ENCODE measurements at places on chromosomes 6 and 20.

- peak; percentile 93 for DNase-seq
These were observed at the start of gene GMEB2 for GRCh38 chr20:63626424-63627128. GMEB2 (minus strand) TSS chr20:63627101; CDS start chr20:63619397, 7,704 bp downstream.

- DNase-seq, result no peak
These were observed 49.1 kb upstream of the PRDM1 start for GRCh38 chr6:106037060-106037459.

DNA sequence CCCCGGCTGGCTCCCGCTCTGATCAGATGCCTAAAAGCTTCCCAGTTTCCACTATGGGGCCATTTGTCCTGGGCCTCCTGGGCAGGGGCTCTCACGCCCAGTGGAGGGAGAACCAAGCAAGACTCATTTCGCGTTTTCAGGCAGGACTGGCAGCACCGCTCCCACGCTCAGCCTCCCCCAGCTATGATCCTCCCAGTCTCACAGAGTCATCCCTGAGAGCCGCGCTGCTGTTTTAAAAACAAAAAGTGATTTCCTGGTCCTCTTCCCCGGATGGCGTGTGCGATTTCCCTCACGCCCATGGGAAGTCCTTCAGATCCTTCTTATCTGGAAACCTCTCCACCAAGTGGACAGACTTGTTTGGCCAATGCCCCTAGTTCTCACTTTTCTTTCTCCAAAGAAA is at the start of gene ADGRF5:
ADGRF5 (minus strand) TSS at position 208 of the 400 bp plus-strand sequence. CDS start 15,176 bp downstream, outside the sequence.
- no peak for DNase-seq

GRCh38 chr6:160391419-160392116 is 43.4 kb downstream of the SLC22A3 start:
- no peak for DNase-seq

DNA sequence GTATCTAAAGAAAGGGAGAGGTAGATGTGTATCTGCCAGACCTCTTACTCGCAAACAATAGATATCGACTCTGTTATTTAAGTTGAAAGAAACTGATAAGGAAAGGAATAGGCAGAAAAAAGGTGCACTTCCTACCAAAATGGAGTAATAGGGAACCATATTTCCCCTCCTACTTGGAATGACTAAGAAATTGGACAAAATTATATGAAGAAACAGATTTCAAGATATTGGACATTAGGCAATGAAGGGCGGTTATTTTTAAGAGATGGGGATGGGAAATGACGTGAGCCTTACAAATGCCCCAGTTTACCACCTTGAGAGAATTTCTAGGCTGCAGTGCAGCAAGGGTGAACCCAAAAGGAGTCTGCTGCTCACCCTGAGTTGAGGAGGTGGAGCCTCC is 108.9 kb downstream of the ADTRP start:
- DNase-seq, result no peak

DNA sequence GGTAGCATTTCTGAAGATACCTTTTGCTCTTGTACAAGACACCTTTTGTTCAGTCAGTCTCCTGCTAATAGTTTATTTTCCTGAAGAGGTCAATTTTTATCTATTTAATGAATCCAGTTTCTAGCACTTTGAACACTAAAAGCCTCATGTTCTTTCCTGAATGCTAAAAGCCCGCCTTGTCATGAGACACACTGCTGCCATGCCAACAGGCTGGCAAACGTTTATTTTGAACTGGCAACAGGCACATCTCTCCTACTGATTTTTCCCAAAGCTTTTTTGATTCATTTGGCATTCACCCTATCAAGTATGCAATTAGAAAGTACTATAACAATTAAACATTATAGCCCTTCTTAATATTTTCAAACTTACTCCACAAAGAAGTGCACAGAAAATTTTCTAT is 421.2 kb upstream of the EYS start:
- DNase-seq, result no peak

DNA sequence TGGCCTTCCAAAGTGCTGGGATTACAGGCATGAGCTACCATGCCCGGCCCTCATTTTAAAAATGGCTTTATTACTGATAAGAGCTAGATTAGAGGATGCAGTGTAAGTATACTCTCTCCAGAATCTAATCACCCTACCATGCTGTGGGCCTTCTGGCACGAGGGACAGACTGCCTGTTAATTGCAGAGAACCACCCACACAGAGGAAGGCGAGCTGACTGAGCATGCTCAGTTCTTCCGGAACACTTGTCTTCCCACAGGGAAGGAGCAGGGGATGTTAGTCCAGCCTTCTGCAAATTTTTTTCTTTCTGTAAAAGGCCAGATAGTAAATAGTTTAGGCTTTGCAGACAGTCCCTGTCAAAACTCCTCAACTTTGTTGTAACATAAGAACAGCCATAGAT is 48.9 kb downstream of the ALDH5A1 start:
- DNase-seq, result no peak

- DNase-seq, result no peak
These were observed 43.4 kb downstream of the MYH7B start for GRCh38 chr20:34999021-34999451.

DNA sequence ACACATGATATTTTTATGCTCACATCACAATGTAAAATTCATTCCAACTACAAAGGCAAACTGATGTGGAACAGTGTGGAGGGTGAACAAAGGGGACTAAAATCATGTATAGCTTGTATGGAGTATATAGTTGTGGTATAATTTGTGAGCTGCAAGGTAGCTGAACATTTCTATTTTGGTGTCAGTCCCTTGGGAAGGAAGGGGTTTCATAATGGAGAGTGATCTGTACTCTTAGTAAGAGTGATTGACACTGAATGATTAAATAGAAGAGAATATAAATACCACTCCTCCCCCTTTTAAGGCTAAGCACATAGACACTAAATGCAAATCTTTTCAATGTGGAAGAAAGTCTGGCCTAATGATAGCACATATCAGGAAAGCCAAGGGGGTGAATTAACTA is 104.6 kb downstream of the POPDC3 start:
- DNase-seq, result no peak

GRCh38 chr20:62717933-62718332 is 9.3 kb downstream of the NTSR1 start:
- no peak for DNase-seq

- no peak for DNase-seq
These were observed 6.1 kb upstream of the LEMD2 start for GRCh38 chr6:33794910-33795623.

GRCh38 chr6:1515280-1515679 is 94.4 kb upstream of the FOXC1 start:
- DNase-seq, result no peak

DNA sequence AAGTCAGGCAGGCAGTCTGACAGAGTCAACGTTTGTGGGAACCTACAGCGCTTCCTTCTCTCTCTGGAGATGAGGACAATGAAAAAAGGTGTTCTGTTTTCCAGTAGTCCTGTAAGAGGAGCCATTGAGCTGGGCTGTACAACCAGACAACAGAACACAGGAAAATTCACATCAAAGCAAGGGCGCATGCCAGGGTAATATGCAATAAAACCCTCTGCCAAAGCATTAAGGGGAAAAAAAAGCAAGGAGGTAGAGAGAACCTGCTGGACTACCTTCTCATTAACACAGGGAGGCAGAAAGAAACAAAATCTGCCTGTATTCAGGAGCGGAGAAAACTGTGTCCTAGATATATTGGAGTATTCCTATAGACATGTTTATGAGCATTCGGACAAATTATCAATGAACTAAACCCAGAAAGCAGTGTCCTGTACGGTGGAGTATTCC is 1.3 kb downstream of the RNF24 start:
- DNase-seq, result peak; percentile 44

- DNase-seq, result no peak
These were observed 169.0 kb upstream of the SCGN start for GRCh38 chr6:25482996-25483395.

DNA sequence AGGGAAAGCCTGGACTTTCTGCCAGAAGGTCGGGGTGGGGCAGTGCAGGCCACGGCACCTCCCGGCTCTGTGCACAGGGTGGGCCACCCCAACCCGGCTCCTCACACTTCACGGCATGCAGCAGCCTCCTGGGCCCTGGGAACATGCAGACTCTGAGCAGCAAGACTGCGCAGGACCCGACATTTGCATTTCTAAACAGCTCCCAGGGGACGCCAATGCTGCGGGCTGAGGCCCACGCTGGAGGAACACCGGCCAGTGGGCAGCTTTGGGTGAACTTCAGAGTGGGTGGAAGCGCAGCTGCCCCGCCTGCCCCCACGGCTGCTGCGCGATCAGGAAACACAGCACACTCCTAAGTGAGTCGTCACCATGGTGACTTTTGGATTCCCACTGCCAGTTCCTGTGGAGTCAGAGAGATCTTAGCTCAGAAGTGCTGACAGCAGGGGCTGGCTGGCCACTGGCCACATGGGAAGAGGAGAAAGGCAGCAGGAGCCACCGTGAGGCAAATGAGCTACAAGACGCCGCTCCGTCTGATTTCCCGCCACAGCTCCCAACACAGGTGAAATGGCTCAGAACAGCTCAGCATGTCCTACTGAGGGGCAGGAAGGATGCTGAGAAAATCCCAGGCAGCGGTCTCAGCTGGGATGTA is 52.1 kb downstream of the RNASET2 start:
- no peak for DNase-seq

DNA sequence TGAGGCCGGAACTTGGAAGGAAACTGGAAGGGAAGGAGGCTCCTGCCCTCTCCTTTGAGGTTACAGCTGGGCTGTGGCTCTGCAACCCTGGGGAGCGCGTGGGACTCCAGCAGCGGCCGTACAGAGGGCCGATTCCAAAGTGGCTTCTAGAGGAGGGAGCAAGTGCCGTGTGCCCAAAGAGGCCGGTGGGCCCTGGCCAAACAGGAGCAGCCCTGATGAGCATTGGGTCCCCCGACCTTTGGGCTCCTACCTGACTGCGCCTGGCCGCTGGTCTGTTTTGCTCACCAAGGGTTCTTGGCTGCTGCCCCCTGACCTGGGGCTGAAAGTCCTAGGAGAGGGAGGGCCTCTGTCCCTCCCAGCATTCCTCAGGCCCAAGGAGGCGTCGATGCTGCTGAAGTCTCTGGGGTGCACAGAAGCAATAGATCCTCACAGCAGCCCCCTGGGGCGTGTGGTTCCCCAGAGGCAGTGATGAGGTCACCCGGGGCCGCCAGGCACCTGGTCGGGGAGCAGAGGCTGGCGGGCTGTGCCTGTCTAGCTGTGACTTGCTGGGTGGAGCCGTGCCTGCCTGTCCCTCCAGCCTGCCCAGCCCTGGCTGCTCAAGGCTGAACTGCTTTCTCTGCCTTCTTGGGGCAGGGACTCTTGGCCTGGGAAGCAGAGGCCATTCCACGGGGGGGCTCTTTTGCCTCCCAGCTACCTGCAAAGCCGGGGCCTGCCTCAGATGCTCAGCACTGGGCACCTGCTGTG is 9.8 kb downstream of the RBM38 start:
- DNase-seq, result peak; percentile 84

- DNase-seq, result peak; percentile 56
These were observed at the start of gene ARHGAP40 for GRCh38 chr20:38601216-38602184. ARHGAP40 (plus strand) TSS chr20:38601809.

DNA sequence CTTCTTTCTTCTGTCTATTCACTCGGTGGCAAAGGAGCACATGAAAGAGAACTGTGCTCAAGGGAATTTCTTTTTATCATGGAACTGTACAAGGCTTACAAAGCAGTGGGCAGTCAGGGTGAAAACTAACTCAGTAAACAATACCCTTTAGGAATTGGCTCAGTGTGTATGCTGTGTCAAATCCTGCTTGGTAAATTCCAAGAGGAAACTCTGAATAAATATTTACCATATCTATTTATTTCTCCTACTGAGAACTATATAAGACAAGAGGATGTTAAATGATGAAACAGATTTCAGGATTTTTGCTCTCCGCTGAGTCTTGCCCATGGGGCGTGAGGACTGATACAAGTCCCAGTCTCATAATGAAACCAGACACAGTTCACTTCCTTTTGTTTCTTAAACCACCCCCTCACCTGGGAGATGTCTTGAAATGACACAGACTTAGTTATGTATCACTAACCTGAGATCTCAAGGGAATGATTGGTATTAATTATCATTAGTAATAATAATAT is 188.8 kb downstream of the BACH2 start:
- DNase-seq, result no peak

DNA sequence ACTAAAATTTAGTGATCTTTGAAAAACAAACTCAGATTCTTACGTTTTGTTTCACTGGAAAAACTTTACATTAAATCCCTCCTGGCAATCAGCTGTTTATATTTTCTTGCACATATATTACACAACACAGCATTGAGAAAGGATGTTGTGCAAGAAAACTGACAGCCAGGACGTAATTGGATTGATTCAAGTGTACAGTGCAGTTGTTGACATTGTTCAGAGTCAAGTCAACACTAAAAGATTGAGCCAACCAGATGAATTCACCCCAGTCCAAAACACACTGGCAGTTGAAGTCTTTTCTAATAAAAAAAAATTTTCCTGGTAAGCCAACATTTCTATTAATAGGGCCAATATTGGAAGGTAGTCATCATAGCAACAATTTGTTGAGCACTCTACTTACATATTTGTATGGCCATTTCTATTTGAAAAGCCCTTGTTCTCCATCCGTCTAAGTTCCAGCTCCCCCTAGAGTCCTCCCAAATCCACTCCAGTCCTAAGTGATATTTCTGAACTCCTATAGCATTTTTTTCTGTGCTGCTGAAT is 20.9 kb upstream of the VNN1 start:
- DNase-seq, result no peak

DNA sequence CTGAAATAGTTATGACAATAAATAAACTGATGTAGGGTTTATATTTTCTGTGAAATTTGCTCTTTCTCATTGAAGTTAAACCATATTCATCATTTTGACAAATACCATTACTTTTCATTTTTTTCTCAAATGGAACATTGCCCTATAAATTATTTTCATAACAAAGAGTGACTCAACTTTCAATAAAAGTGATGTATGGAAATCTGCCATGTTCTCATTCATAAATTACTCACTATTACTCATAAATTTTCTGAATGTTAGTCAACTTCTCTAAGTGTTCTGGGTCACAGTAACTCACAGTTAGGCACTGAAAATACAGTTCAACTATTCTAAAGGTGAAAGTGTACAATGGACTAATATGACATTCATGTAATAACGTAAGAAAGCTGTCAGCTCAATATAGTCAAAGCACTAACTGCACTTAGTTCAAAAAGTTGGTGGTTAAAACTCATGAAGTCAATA is 19.0 kb upstream of the STX11 start:
- DNase-seq, result no peak

DNA sequence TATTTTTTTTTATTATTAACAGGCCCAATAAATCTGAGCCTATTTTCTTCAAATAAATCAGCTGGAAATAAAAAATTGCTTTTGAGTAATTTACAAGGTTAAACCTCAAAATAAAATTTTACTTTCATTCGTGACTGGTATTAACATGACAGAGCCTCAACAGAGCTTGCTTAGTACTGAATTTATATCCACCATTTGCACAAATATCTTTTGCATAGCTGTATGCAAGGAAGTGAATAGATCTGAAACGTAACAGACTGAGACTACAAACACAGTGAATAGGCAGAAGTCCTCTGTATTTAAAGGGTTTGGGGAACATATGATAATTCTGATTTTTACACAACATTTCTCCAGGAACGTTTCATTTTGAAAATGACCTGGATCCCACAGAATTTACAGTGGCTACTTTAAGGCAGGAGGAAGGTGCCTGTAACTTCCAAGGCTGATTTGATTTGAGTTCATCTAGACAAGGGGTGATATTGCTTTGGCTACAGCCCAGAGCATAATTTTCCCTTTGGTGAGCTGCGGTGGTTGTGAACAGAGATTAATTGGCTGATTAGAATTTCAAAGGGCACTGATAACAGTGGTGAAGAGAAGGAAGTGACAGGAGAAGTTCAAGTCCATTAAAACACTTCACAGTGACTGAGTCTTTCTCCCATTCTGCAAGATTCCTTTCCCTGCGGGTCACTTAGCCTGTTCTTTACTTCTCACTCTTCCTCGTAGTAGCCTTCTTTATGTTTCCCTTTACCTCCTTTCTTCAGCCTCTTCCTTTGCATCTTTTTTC is 121.2 kb upstream of the SASH1 start:
- DNase-seq, result no peak

- no peak for DNase-seq
These were observed 86.3 kb downstream of the SOX4 start for GRCh38 chr6:21679761-21680265.
